Activated T-cell treated with anti-CD3 and anti-CD28 coated beads for 48 hours (primary cell): ENCODE measurements at places on chromosomes 7 and 10.

DNA sequence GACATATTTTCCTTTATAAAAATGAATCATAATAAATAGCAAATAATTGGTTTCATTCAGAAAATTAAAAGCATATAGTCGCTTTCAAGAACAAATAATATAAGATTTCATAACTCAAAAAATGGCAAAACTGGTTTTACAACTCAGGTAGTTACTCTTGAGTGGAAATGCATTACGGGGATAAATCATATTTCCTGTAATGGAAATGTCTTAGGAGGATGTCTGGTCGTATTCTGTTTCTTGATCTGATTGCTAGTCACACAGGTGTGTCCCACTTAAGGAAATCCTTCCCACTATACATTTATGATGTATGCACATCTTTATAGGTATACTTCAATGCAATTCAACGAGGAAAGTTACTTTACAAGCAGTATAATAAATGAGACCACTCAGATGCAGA lies 20.7 kb downstream of the NRAP start:
- DNase-seq: no peak

- no peak for DNase-seq
These were observed 39.1 kb upstream of the HERPUD2 start for GRCh38 chr7:35734001-35734483.

DNA sequence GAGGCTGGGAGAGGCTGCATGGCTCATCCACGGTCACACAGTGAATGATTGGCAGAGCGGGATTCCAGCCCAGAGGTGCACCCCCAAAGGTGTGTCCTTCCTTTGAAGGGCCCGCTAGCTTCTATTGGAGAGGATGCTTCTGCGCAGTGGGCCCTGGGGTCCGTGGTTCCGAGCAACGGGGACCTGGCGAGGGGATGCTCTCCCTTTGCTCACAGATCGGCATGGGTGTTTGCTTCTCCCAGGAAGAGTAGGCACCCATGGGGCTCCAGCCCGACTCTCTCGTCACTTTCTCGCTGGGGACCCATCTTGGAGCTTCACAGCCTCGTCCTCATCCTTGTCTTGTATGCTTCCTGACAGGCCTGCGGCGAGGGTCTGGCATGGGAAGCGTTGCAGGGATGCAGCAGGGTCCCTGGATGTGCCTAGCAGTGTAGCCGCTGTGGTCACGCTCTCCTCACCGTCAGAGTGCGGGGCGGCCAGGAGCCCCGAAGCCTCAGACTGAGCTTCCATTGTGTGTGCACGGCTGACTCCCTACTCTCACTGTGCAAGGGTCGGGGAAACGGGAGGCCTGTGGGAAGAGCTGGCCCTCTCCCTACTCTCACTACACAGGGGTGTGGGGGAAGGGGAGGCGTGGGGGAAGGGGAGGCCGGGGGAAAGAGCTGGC lies 538.5 kb upstream of the FOXK1 start:
- DNase-seq: no peak

DNA sequence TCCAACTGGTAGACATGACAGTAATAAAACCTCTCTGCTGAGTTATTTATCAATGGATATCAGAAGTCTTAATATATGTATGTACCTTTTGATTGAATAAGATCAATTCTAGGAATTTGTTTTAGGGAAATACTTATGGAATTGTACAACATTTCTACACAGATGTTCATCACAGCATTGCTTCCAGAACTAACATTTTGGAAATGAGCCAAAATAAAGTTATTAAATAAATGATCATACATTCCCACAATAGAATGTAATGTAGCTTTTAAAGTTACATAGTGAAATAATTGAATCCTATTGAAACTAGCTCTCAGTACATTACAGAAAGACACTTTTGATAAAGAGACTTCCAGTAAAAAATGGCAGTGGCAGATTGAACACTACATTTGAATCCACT lies 481.6 kb upstream of the LRRN3 start:
- DNase-seq: no peak

GRCh38 chr10:128316925-128317324 lies 190.7 kb upstream of the MKI67 start:
- DNase-seq: no peak

DNA sequence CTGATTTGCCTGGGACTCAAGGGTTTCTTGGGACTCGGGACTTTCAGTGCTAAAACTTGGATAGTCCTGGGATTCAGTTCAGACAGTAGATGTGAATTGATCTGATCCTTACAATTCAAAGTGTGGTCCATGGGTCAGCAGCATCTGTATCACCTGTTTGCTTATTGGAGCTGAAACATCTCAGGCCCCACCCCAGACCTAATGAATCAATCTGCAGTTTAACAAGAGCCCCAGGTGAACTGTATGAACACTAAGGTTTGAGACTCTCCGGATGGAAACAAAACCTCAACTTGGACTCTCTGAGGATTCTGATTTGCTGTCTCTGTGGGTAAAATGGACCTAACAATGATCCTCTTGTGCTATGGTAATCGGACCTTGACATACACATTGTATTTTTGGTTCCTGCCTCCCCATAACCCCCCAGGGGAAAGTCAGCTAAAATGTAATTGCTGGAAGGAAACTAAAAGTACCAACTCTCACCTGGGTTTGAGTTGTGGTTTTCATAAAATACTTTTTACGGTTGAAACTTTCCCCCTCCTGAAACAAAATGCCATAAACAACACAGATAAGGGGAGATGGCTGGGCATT lies 11.7 kb downstream of the CYP26A1 start:
- DNase-seq: no peak

DNA sequence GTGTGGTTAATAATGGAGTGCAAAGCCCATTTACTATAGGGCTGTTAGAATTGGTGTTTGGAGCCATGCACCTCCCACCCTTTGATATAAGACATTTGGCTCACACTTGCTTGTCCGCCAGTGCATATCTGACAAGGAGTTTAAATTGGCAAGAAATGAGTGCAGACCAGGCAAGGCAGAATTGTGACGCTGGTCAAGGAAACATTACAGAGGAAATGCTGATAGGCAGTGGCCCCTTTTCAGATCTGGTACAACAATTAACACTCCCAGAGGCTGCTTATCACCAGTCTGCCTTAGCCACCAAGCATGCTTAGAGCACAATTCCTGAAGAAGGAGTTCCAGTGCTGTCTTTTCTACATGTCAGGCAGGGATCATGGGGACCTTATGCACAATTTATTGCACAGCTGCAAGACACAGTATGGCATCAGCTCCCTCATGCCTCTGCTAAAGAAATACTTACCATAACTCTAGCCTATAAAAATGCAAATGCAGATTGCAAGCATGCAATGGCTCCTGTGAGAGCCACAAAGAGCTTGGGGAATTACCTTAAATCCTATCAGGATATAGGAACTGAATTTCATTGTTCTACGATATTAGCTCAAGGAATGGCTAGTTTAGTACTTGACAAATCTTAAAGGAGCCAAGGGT lies 35.2 kb downstream of the OR13A1 start:
- no peak for DNase-seq

DNA sequence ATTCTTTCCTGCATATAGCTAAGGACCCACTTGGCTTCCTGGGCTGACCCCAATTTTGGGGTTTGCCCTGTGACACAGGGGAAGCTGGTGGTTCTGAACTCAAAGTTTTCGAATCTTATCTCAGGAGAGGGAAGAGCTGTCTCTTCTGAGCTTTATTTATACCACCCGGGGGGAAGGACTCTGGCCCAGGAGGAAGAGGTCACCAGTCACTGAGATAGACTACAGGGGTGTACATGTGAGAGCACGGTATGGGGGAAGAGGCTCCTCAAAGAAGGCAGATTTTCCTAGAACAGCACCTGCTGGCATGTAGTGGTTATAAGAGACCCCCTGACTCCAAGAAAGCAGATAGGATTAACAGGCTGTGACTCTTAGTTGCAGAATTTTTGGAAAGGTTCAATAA lies 101.8 kb upstream of the ELMO1 start:
- no peak for DNase-seq

- no peak for DNase-seq
These were observed 274.7 kb upstream of the HGF start for GRCh38 chr7:82044497-82045080.

GRCh38 chr10:31972519-31973041 lies 43.9 kb upstream of the ARHGAP12 start:
- no peak for DNase-seq

- DNase-seq: no peak
These were observed 46.1 kb upstream of the CACUL1 start for GRCh38 chr10:118800920-118801319.

- no peak for DNase-seq
These were observed 62.7 kb downstream of the HGF start for GRCh38 chr7:81707196-81707595.

DNA sequence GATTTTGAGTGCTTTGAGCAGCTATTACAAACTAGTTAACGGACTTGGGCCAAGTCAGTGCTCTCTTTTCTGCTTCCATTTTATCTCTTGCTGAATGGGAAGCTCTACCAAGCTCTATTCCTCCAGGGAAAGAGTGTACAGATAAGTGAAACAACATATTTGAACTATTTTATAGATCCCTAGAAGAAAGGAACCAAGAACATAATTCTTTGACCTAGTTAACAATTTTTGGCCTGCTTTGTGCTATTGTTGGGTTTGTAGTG lies 244.8 kb downstream of the PRKG1 start:
- DNase-seq: no peak
